ENCODE measurements at places on chromosomes 12 and 14. TPM values are rescaled to one million over a fixed set of nuclear protein-coding genes. Genes with fewer than 3 reads are reported as not detected.

- no peak for DNase-seq
Observed at GRCh38 chr12:124622331-124622730, 54.9 kb upstream of the NCOR2 start.

GRCh38 chr12:113794774-113795173 is 171.4 kb downstream of the RBM19 start:
- no peak for DNase-seq

The ZC2HC1C gene
- total RNA-seq: 1.5 TPM

- DNase-seq: no peak
Observed at GRCh38 chr12:124721501-124722162, 142.0 kb downstream of the SCARB1 start.

The SMOC1 gene
- 49.3 TPM for total RNA-seq

The RABGGTA gene
- 35.1 TPM for total RNA-seq

- DNase-seq: peak; percentile 62
Observed at GRCh38 chr14:75299059-75299458, 20.4 kb downstream of the FOS start.

DNA sequence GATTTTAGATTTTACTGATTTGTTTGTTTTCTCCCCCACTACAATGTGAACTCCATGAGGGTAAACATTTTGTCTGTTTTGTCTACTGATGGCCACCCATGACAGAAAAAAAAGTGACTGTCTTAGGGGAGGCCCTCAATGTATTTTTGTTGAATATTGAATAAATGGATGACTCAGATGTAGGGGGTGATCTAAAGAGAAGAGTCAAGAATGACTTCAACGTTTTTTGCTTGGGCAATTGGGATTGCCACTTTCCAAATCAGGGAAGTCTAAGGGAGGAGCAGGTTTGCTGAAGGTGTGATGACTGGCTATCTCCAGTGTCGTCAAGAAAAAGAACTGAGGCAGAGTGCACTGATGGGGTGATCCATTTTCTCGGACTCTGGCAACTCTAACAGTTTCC is 10.7 kb upstream of the PHC1 start:
- no peak for DNase-seq

DNA sequence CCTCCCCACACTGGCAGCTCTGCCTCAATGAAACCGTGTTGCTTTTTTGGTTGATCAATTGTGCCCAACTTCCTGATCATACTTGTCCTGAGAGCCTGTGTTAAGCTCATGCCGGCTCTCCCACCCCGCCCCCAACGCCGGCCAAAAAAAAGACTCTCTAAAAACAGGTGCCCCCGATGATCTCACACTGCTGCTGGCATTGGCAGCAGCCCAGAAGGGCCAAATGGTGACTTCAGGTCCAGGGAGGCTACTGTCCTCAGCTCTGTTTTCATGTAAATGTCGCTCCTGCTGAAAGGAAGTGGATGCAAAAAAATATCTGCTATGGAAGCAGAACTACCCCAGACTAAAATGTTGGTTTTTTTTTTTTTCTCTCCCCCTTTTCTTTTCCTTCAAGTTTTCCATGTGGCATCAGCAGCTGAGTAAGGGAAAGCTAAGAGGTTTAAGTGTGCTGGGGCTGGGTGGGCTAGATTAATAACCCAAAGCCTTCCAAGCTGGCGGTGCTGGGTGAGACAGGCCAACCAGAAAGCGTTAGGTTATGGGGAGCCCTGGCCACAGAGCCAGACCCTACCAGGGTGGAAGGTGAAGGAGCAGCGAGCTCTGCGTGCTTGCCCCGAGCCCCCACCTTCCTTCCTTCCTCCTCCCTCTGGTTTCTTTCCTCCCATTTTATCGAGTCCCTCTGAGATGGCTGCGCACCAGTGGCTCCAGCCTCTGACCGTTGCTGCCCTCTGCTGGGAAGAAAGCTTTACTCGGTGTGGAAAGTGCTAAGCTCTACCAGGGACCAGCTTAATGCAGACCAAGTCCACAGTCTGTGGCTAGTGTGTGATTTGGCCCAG is 396.1 kb downstream of the NRXN3 start:
- peak; percentile 17 for DNase-seq

The WNT1 gene
- total RNA-seq: not detected

- peak; percentile 5 for DNase-seq
Observed at GRCh38 chr12:69161829-69162228, 77.5 kb upstream of the CPSF6 start.
